ENCODE measurements at places on chromosomes 12 and 14.

DNA sequence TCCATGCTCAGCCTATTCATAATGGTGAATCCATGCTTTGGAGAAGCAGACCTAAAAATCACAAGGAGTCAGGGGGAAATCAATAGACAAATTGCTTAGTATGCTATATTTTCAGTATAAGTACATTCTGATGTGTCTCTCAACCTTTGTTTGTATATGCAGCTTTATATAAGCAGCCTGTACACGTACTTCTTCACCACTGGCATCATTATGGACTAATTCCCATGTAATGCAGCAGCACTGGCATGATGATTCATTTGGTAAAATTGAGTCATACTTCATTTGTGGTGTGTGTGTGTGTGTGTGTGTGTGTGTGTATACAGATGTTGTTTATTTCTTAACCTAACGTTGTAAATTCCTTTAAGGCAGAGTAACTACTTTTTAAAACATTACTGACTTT lies 10.9 kb downstream of the DCP1B start:
- DNase-seq: no peak

- no peak for DNase-seq
These were observed 72.7 kb upstream of the ZFP36L1 start for GRCh38 chr14:68865542-68865941.

GRCh38 chr12:31476437-31476836 lies 114.5 kb downstream of the DENND5B start:
- DNase-seq: no peak

- DNase-seq: no peak
These were observed 245.0 kb downstream of the CHST11 start for GRCh38 chr12:104701756-104702155.

- no peak for DNase-seq
These were observed 63.1 kb downstream of the PLEKHG7 start for GRCh38 chr12:92765871-92766270.

DNA sequence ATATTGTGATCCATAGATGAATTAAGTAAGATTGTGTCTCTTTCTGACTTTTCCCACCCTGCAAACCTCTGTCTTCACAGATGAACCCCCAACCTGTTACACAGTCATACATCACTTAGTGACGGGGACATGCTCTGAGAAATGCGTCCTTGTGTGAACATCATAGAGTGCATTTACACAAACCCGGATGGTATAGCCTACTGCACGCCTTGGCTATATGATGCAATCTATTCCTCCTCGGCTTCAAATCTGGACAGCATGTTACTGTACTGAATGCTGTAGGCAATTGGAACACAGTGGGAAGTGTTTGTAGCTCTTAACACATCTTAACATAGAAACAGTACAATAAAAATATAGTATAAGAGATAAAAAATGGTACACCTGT lies 7.4 kb upstream of the TESPA1 start:
- no peak for DNase-seq

GRCh38 chr14:95211721-95212504 lies 54.6 kb upstream of the DICER1 start:
- no peak for DNase-seq

GRCh38 chr14:32509632-32510187 lies 180.6 kb downstream of the AKAP6 start:
- no peak for DNase-seq

GRCh38 chr12:94305130-94305957 lies 154.3 kb downstream of the CEP83 start:
- DNase-seq: no peak

- DNase-seq: no peak
These were observed 185.3 kb upstream of the BCL2L14 start for GRCh38 chr12:11885261-11886038.

- DNase-seq: peak; percentile 59
These were observed 7.5 kb downstream of the VTI1B start for GRCh38 chr14:67666750-67667449.

GRCh38 chr12:57196439-57196838 lies 20.2 kb upstream of the NXPH4 start:
- DNase-seq: no peak

DNA sequence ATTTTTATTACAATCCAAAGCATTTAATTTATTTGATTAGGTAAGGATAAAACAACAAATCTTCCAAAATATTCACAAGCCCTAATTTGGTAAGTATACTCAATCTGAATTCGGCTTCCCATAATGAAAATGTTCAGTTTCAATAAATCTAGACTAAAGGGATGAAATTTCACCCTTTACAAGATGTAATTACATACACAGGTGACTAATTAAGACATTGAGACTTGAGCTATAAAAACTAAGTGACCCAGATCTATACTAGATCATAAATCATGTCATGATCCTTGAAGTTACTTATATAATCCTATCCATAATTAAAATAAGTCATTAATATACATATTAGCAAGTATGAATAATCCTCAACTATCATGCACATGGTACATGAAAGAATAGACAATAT lies 36.6 kb downstream of the LRP6 start:
- DNase-seq: no peak

DNA sequence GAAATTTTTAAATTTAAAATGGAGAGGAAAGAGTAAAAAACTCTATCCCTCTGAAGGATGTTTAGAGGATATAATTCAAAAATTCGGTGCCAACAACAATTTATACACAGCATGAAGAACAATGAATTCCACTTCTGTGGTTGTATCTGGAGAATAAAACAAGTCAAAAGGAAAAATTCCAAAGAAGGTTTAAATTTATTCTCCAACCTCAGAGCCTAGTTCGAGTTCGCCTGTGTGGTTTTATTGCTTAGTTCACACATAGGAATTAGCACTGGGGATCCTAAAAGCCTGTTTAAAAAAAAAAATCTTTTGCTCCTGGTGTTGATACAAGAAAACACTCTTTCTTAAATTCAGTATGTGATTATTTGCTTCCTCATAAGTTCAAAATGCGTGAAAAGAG lies 79.2 kb downstream of the LLPH start:
- DNase-seq: no peak

GRCh38 chr12:112409064-112409905 lies at the start of gene RPL6:
Gene RPL6 (minus strand): TSS chr12:112409605. CDS start chr12:112408656, 949 bp downstream.
- peak; percentile 85 for DNase-seq

DNA sequence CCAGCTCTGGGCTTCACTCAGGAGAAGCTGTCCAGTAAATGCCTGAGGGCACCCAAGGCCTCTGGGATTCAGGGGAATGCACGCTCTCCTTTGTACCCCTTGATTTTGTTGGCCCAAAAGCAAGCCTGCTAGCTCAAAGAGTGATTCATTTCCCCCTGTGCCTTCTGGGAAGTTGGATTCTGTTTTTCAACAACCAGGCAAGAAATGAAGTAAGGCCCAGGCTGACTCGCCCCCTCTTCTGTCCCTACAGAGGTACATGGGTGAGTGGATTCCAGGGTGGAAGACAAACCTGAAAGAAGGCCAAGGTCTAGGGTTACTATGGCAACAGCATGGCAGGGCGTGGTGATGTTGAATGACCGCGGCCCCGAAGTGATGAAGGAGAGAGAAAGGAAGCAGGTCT lies 9.3 kb upstream of the SERPINA5 start:
- DNase-seq: no peak

- no peak for DNase-seq
These were observed 213.0 kb upstream of the PLEKHG7 start for GRCh38 chr12:92489781-92490180.

GRCh38 chr12:106297681-106298080 lies 4.9 kb upstream of the TCP11L2 start:
- DNase-seq: no peak

GRCh38 chr14:61254808-61255526 lies 26.2 kb downstream of the TMEM30B start:
- no peak for DNase-seq

DNA sequence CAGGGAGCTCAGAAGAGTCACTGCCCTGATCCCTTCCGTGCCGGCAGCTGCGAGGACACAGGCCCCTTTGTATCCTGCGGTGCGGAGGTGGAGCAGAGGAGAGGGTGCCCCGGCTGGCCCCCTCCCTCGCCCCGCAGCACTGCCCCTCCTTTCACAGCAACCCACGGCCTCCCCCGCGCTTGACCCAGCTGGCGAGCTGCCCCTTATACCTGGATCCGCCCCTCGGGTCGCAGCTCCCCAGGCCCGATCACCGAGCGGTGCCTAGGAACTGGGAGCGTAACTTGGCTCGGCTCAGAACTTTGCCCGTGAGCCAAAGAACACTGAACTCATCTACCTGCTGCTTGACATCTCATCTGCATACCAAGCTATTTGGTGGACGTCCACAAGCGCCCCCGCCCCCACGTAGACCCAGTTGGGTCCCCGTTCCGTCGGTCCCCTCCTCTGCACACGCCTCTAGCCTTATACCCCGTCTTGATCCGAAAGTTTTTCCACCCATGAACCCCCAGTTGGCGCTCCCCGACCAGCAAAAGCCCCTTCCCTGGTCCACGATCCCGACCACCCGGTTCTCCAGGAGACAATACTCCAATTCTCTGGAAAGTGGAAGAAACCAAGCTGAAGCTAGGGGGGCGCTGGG lies 697 bp upstream of the DNAJC14 start:
- peak; percentile 79 for DNase-seq

DNA sequence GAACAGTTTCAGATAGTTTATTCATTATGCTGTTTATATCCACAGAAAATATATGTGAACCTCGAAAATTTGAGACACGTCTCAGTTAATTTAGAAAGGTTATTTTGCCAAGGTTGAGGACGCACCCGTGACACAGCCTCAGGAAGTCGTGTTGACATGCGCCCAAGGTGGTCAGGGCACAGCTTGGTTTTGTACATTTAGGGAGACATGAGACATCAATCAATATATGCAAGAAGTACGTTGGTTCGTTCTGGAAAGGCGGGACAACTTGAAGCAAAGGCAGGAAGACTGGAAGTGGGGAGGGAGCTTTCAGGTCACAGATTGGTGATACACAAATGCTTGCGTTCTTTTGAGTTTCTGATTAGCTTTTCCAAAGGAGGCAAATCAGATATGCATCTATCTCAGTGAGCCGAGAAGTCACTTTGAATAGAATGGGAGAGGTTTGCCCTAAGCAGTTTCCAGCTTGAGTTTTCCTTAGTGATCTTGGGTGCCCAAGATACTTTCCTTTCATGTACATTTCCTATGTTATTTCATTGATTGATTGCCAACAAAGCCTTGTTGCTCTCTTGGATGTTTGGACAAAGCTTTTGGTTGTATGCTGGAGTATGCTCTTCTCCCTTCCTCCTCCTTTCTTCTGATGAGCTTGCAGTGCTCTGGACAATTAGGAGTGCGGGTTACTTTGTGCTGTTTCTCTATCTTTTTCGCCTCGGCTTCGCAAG lies 3.2 kb downstream of the SNAPC1 start:
- no peak for DNase-seq

DNA sequence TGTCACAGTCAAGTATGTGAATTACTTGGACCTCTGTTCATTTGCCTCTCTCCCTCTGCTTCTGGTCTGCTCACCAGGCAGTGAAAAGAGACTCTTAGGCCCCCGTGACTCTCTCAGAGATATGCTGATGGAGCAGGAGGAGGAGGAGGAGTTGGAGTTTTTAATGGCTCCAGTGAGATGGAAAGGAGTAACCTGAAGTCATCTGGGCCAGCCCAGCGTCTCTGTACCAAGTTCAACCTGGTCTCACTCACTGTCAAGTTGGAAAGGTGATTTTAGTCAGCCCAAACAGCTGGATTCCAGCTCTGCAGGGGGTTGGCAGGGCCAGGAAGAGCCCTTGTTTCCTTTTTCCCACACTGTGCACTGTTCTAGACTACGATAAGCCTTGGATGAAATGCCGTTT lies 48.6 kb downstream of the SH2B3 start:
- no peak for DNase-seq

DNA sequence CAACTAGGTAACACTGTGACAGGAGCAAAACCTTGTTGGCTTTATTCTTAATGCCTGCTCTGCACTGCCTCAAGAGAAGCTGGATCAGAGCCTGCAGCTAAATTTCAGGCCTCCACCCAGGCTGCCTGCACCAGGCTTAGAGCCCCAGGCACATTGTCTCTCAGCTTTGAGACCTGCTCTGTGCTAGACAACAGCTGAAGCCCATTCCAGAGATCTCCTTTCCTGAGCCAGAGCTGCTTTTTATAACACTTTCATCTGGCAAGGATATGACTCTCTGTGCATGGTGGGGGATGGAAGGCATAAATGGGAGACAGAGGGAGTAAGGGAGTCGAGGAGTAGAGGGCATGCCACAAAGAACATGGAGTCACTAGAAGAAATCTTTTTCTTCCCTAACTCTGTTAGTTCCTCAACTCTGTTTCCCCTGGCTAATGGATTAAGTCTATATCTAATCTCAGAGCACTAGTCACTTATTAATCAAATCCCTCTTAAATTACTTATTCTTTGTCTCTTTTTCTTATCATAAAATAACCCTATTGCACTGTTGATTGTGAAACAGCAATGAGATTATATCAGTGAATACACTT lies 27.1 kb upstream of the LUM start:
- peak; percentile 12 for DNase-seq

GRCh38 chr12:130803702-130804101 lies 35.3 kb downstream of the STX2 start:
- DNase-seq: no peak

GRCh38 chr12:41992022-41992421 lies 152.7 kb downstream of the GXYLT1 start:
- DNase-seq: no peak

DNA sequence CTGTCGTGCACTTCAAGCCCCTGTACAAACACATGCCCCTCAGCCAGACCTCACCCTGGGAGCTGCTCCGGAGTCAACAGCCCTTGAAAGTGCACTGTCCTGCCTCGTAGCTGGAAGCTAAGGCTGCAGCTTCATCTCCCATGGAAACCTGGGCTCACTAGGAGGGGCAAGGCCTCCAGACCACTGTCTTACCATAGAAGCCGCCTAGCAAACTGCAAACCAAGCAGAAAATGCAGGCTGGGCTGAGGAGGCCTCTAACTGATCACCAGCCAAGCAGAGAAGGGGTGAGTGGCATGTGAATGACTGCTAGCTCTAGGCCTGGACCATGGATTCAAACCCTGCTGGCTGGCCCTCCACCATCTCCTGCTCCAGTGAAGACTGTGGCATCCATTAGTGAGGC lies 340.2 kb downstream of the CACNA1C start:
- DNase-seq: no peak

DNA sequence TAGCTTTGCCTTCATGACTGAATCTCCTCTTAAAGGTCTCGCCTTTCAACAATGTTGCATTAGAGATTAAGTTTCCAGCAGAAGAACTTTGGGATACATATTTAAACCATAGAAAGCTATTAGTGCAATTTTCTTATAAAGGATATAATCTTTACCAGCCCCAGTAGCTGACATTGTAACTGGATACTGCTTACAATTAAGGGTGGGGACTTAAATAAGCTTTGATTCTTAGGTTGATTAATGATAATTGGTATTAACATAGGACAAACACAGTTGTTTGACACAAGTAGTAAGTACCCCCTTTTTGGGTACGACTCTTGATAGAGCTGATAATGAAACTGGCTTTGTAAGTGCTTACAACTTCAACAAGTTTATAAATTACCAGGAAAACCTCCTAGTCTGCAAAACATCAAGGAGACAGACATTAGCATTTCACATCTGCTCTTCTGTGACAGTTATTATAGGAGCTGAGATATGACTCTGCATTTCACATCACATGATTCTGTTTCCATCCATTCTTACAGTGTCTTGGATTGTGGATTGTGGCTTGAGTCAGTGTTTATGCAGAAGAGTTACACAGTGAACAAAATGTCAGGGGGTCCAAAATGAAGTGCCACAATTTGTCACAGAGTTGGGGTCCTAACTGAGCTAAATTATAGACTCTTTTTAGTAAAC lies 249.1 kb upstream of the E2F7 start:
- DNase-seq: no peak

GRCh38 chr12:119989361-119989730 lies 310 bp downstream of the BICDL1 start:
- DNase-seq: no peak
